ENCODE measurements at places on chromosomes 3 and 15.

GRCh38 chr3:169455472-169455871 lies 208.0 kb downstream of the MECOM start:
- no peak for DNase-seq

DNA sequence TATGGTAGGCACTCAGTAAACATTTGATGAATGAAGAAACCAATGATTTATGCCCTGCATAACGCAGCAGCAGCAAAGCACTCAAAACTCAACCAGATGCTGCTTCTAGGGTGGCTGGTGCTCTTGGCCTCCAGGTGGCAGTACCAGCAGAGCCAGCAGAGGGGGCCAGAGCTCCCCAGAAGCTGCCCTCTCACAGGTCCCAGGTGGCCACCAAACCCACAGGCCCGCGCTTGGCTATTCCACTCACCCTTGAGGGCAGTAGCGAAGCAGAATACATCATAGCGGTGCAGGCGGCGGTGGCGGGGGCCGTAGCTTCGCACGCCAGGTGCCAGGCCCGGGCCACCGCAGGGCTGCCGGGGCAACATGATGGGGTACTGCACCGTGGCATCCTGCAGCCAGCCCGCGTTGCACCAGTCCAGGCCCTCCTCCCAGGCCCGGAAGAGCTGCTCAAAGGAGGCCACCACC lies 16.6 kb downstream of the HAPLN3 start:
- DNase-seq, result peak; percentile 68

- DNase-seq, result no peak
These were observed 34.9 kb downstream of the VIPR1 start for GRCh38 chr3:42537350-42537749.

- no peak for DNase-seq
These were observed 89.1 kb downstream of the BCHE start for GRCh38 chr3:165748094-165748493.

DNA sequence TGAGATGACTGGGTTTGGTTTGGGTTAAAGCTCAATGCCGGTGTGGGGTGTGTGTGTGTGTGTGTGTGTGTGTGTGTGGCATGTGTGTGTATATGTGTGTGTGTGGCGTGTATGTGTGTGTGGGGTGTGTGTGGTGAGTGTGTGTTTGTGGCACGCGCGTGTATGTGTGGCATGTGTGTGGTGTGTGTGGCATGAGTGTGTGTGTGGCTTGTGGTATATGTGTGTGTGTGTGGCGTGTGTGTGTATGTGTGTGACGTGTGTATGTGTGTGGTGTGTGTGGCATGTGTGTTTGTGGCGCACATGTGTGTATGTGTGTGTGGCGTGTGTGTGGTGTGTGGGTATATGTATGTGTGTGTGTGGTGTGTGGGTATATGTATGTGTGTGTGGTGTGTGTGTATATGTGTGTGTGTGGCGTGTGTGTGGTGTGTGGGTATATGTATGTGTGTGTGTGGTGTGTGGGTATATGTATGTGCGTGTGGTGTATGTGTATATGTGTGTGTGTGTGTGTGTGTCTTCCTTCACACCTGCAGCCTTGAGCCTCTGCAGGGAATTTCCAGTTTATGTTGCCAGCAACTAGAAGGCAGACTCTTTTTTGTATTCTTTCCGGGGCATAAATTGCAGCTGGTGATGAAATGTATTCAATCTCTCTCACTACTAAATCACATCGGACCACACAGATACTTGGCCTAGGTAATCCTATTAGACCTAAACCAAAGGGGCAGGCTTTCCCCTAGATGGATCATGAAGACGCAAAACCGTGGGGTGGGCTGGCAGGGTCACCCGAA lies 34.8 kb downstream of the CHRD start:
- DNase-seq, result no peak

DNA sequence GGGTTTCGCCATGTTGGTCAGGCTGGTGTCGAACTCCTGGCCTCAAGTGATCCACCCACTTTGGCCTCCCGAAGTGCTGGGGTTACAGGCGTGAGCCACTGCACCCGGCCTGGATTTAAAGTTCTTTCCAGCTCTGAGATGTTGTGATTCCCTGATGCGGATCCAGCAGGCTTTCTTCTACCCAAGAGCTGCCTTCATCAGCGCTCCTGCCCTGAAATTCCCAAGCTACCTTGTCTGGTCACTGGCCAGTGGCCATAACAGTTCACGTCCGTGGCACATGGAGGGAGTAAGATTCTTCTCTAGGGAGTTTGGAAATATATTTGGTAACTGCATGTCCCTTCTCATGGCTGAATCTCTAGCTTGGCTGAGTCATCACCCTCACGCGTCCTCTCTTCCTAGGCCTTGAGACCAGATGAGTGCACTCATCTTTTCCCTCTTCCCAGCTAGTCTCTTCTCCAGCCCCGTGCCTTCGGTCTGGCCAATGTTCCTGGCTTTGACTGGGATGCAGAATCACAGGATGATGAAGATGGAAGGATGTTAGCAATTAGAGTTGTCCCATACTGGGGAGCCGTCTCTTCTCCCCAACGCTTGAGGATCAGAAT lies 29.8 kb upstream of the APOD start:
- no peak for DNase-seq

GRCh38 chr15:66841953-66842681 lies 140.1 kb downstream of the SMAD6 start:
- DNase-seq, result peak; percentile 68

DNA sequence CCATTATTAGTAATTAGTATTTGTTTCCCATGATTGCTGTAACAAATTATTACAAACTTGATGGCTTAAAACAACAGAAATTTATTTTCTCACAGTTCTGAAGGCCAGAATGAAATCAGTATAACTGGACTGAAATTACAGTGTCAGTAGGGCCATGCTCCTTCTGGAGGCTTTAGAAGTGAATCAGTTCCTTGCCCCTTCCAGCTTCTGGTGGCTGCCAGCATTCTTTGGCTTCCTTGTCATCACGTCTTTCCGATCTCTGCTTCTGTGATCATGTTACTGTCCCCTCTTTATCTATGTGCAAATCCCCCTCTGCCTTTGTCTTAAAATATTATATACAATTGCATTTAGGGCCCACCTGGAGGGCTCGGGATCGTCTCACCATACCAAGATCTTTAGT lies 92.0 kb downstream of the FOXB1 start:
- DNase-seq, result no peak

DNA sequence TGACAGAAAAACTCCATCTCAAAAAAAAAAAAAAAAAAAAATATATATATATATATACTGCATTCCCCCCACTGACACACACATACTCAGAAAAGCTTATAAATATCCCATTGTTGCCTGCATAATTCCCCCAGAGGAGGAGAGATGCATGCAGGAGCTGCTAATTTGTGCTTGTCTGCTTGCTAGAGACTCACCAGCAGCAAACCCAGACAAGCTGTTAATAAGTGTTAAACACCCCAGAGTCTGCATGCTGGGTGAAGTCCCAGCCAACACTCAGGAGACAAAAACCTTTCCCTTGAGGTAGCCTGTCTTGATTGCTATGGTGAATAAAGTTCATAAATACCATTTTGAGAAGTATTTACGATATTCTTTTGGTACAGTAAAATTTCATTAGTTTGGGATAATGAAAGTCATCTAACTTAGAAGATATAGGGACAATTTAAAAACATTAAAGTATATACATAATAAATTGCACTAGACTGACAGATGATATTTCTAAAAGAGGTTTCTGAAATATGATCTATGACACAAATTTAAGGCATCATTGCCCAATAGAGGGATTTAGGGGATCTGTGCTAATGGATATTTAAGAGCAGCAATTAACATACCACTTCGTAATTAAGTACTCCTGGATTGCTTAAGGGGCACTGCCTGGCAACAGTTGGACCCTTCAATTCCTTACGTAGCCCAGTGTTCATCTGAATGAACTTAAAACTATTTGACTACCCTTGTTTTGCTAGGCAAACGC lies 400.0 kb upstream of the C2CD4B start:
- DNase-seq, result no peak

DNA sequence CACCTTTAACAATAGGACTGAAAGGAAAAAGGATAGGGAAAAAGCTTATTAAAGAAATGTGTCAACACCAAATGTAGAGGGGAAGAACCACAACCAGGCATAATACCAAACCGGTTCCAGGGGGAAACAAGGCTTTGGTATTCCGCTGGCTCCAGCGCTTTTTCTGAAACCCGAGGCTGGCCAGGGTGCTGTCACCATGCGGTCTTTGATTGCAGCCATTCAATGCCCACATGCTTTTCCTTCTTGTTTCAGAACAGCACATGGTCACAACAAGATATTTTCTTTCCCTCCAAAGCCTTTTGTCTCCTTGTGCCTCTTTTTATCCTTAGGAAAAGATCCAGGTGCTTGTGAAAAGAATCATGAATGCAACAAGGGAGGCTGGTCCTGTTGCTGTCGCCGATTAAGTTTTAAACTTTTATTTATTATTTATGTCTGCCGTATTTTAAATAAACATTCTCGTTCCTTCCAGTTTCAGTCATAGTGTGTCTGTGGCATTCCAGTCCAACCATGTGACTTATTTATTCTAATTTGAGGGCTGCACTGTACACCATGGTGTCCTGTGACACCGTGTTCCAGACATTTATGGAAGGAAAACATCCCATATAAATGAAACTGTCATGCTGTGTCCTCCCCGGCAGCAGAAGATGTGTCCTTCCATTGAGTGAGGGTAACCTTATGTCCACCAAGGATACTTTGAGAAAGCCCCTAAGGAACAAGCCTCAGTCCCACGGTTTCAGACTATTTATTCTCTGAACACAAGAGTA lies 41.1 kb downstream of the CCK start:
- no peak for DNase-seq

DNA sequence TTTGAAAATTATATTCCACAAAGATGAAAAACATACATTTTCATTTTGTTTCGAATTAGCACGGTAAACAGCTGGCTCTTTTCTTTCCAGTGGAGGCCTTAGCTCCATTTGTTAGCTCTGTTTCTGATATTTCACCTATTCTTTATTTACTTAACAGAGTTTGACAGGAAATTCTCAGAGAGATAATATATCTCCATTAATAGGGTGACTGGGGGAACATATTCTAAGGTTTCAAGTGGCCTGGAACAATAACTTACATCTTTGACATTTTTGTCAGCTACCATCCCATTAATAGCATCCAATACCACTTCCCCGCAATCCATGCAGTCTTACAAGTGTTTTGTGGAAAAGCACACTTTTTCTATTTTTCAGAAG lies 577.6 kb upstream of the MDFIC2 start:
- DNase-seq, result no peak

DNA sequence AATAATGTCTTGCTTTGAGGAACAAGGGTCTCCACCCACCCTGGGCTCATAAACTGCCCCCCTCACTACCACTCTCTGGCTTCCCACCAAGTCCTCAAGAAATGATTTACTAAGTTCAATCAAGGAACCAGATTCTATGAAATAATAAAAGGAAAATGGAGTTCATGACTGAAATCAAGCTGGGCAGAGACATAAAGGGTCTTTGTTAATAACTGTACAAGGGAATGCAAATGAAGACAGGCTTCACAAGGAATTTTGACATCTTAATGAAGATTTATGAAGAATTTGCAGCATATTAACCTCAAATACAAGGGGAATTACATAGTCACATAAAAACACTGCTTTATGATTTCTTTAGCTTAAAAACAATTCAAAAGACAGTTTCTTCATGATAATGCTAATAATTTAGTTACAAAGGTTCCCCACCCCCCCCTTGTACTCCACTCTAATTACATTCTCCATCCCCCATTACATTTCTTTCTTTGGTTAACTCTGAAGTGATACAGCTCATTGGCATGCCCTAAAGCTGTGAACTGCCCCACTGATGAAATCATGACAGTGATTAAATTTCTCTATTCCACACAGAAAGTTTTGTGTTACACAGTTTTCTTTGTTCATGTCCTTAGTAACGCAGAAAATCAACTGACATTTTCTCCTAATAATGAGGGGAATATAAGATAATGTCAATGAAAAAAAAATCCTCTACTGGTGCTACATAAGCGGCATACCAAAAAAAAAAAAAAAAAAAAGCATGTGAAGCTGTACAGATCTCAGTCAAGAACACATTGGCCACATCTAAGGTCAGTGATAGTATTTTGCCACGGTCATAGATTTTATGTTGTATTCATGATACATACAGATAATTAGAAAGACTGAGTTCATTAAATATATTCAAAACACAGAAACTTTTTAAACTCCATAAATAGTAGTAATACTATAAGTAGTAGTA lies 54.4 kb downstream of the WWTR1 start:
- peak; percentile 64 for DNase-seq

- DNase-seq, result no peak
These were observed 2.3 kb downstream of the CYP8B1 start for GRCh38 chr3:42873221-42873982.

DNA sequence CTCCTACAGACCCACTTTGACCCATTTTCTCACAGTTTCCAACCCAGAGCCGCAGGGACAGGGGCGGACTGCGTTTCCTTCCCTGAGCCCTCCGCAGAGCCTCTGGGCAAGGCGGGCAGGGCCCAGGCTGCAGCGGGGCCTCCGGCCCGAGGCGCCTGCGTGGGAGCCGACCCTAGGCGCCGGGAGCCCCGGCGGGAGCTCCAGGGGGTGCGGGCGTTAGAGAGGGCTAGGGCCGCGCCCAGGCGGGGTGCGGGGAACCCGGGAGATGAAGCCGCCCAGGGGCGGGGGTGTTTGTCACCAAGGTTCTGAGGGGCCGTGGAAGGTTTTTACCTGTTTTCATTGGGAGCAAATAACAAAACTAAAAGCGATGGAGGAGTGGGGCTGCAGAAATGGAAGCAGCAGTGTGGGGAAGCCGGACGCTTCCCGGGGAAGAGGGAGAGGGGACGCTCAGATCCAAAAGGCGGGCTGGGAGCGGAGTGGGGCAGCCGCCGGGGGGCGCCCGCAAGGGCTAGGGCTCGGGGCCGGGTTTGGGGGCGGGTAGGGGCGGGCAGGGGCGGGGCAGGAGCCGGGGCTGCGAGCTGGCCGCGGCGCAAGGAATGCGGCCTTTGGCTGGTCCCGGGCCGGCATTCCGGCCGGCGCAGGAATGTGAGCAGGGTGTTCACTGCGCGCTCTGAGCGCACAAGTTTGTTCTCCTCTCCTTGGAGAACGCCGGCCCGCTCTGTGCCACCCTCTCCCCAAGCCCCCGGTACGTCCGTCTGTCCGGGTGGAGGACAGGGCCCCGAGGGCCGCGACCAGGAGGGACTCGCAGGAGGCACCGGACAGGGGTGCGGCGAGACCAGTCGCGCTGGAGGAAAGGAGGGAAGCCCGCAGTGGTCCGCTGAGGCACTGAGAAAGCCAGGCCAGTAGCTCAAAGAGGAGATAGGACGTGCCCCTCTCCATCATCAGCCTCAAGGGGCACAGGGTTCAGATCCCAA lies 61.1 kb downstream of the AMOTL2 start:
- DNase-seq, result peak; percentile 73

- no peak for DNase-seq
These were observed 546.8 kb upstream of the EPHA6 start for GRCh38 chr3:96267577-96267976.

Measured in A549 (cell line).